Neural crest cell (in vitro differentiated cells): ENCODE measurements at places on chromosomes 2 and 18. TPM values are rescaled to one million over a fixed set of nuclear protein-coding genes. Genes with fewer than 3 reads are reported as not detected.

The UGT1A4 gene
- not detected in 2 replicates for total RNA-seq

The DAPL1 gene
- not detected in 2 replicates for total RNA-seq

The DAW1 gene
- total RNA-seq = not detected in 2 replicates

The SLC9A2 gene
- total RNA-seq = 0.09 TPM in 1 of 2 replicates, not detected in the other

The TMEM163 gene
- total RNA-seq = 0.71 and 1.0 TPM in 2 replicates

The RFTN2 gene
- 16.0 and 20.6 TPM in 2 replicates for total RNA-seq

The SGPP2 gene
- not detected in 2 replicates for total RNA-seq

The CBLN2 gene
- 0.55 and 0.58 TPM in 2 replicates for total RNA-seq

The DOK6 gene
- total RNA-seq = 3.6 and 4.0 TPM in 2 replicates

The PIEZO2 gene
- 15.5 and 17.0 TPM in 2 replicates for total RNA-seq

The DYNAP gene
- total RNA-seq = not detected in 2 replicates

The KIF3C gene
- total RNA-seq = 50.9 and 56.2 TPM in 2 replicates

The CRACDL gene
- 0.37 and 0.48 TPM in 2 replicates for total RNA-seq

The POU3F3 gene
- 26.7 and 27.1 TPM in 2 replicates for total RNA-seq

The SERPINB3 gene
- total RNA-seq = not detected in 2 replicates

The STEAP3 gene
- total RNA-seq = 0.73 and 0.77 TPM in 2 replicates

The SLC30A3 gene
- 0.48 and 0.93 TPM in 2 replicates for total RNA-seq

The SIX2 gene
- total RNA-seq = 0.14 TPM in 1 of 2 replicates, not detected in the other

The KCNG2 gene
- not detected in 2 replicates for total RNA-seq

The NCL gene
- total RNA-seq = 999 and 1,068 TPM in 2 replicates

The IL1R2 gene
- total RNA-seq = not detected in 2 replicates

The POTEJ gene
- not detected in 2 replicates for total RNA-seq
